ENCODE measurements at places on chromosomes 13 and 19. TPM values are rescaled to one million over a fixed set of nuclear protein-coding genes. Genes with fewer than 3 reads are reported as not detected.

DNA sequence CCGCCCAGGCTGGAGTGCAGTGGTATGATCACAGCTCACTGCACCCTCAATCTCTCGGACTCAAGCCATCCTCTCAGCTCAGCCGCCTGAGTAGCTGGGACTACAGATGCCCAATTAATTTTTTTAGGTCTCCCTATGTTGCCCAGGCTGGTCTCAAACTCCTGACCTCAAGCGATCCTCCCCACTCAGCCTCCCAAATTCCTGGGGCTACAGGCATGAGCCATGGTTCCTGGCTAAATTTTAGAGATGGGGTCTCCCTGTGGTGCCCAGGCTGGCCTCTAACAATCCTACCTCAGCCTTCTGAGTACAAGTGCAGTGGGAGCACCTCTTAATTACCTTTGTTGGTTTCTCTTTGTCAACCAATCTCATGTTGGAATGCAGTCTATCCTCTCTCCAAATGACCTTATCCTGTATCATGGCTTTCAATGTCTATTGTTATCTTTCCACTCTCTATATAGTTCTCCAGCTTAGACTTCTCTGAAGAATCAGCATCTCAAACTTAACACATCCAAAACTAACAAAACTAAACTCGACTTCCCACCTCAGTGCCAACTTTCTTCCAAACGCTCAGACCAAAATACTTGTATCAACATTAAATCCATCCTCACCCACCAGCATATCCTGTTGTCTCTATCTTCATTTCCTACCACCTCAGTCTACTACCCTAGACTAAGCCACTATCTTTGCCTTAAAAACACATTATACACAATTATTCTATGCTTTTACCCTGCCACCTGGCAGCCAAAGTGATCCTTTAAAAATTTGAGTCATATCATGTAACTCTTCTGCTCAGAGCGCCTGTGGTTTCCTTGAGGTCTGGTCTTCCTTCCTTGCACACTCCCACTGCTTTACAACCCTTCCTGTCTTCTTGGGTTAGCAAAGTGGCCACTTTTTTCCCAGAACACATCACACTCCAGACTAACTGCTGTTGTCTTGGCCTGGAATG, 6.7 kb downstream of the TPT1 start:
- peak; percentile 18 for DNase-seq

- peak; percentile 40 for DNase-seq
Observed at GRCh38 chr19:28633319-28634018, 579.5 kb downstream of the UQCRFS1 start.

Gene RUBCNL
- total RNA-seq, result 1.9 TPM

DNA sequence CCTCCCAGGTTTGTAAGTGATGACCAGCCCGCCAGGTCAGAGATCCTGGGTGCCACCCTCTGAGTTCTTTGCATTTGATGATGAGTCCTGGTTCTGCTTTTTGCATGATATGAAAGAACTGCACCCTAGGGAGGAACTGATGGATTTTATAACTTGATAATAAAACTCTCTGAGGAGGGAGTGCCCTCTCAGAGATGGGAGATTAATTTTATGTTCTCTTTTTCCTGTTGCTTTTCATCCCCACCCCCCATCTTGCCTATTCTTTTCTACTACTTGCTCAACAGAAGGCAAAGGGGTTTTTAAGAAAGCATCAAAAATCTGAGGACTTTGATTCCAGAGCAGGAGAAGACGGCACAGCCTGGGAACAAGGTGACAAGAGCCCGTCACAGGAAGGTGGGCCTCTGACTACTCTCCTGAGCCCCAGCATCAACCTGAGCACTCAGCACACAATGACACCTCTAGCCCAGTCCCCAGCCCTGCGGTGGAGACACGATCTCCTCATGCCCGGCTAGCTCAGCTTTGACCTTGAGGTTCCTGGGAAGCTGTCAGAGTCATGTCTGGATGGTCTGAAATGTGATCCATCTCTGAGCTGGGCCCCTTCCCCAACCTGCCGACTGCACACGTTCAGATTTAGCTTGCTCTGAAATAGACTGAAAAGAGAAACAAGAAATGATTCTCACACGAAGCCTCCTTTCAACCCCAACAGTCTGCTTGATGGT, 69.1 kb downstream of the SIAH3 start:
- no peak for DNase-seq

- no peak for DNase-seq
Observed at GRCh38 chr13:109400624-109401257, 385.6 kb downstream of the IRS2 start.

DNA sequence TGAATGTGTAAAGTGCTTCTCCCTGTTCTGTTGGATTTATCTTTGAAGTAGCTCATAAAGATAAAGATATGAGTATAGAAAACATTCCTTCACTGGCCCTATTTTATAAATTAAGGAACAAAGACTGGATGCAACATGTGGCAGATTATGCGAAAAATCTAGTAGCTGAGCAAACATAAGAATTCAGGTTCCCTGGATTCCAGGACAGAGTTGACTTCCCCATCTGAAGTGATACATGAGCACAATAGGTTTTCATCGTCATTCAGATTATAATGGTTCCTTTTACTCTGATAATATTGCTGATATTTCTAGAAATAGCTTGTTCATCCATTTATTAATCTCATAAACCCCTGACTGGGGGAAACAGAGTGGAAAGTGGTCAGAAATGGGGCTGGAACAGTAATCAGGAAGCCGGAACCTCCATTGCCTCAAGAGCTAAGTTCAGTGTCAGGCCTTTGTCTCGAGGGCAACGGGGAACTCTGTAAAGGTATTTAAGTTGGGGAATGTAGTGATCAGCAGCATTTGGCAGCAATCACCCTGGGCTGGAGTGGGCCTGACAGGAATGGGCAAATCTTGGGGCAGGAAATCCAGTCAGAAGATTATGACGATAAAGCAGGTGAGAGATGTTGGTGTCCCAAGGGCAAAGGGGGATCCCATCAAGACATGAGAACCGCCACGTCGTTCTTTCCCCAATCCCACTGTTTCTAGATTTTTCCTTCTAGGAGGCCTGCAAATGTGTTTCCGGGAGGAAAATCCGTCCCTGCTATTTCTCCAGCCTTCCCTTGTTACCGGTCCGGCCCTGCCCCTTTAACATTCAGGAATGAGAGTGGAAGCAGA, 232.5 kb upstream of the SERP2 start:
- no peak for DNase-seq

DNA sequence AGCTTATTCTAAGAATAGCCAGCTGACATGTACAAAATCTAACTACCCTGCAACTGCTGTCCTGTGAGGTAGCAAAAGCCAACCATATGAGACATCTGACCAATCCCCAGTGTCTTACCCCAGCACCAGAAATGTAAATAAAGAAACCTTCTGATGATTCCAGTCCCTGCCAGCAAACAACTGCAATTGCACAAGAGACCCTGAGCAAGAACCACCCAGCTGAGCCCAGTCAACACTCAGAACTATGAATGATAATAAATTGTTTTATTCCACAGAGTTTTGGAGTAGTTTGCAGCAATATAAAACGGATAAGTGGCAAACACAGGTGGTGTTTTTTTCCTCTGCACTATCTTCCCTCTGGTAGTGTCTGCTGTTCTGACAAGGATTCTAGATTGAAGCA, 94.9 kb downstream of the ERCC5 start:
- no peak for DNase-seq

- DNase-seq, result no peak
Observed at GRCh38 chr19:35975608-35976214, 19.3 kb upstream of the SDHAF1 start.

Gene OR1I1
- total RNA-seq, result not detected

GRCh38 chr13:74979703-74980102, 502.3 kb downstream of the TBC1D4 start:
- DNase-seq, result no peak

DNA sequence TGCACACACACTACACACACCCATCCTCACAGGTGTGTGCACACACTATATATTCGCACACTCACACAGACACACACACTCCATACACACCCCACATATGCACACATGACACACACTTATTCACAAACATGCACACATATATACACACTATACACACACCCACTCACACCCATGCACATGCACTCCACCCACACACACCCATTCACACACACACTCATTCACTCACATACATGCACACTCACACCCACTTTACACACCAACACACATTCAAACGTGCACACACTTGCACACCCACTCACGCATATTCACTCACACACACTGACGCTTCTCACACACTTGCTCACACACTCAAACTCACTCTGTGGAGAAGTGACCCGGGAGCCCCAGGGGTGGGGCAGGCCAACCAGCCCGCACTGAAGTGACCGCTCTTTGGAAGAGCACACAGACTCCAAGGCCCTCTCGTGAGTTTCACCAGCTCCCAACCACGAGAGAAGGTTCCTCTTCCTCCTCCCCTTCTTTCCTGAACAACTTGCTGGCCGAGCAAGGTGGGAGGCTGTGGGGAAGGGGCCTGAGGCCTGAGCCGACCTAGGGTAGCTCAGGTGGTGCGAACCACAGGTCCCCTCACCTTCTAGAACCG, 86.1 kb upstream of the TM9SF2 start:
- DNase-seq, result no peak

DNA sequence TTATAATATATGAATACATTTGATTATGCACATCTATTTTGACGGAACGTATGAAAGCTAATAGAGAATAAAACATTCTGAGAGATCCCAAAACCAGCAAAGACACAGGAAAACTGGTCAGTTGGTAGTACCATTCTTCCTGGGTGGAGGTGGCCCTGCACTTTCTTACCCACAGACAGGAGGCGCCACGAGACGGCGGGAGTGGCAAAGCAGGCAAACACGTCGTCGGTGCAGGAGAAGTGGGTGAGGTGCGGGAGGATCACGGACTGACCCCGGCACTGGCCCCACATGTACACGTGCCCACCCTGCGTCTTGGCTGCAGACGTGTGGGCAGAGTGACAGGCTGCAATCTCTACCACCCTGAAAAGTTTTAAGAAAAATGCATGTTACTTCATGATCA, 36.1 kb downstream of the RCBTB1 start:
- DNase-seq, result no peak

- DNase-seq, result no peak
Observed at GRCh38 chr19:12787458-12787857, 3.8 kb upstream of the JUNB start.

DNA sequence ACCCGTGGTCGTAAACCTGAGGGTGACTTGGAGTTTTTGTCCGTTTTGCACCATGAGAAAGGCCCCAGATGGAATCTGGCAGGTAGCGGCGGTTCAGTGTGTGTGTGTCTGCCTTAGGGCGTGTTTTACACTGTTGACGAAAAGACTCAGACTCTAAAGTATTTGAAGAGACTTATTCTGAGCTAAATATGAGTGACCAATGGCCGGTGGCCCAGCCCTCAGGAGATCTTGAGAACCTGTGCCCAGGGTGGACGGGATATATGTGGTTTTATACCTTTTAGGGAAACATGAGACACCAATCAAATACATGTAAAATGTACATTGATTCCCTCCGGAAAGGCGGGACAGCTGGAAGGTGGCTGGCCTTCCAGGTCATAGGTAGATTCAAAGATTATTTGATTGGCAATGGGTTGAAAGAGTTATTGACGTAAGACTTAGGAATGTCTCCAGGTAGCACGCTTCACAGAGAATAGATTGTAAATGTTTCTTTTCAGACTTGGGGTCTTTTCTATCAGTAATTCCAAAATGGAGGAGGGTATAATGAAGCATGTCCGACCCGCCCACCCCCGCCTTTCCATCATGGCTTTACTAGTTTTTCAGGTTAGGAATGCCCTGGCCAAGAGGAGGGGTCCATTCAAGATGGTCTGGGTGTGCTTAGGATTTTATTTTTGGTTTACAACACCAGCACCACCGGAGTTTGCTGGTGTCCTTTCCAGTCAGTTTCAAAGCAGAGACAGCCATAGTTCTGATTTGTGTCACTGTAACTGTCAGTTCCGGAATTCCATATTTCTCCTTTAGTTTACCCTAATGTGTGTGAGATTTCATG, 1.0 kb upstream of the ZNF529 start:
- no peak for DNase-seq

Gene TMC4
- not detected for total RNA-seq

- peak; percentile 45 for DNase-seq
Observed at GRCh38 chr19:34838753-34839431, 65.9 kb upstream of the ZNF599 start.

DNA sequence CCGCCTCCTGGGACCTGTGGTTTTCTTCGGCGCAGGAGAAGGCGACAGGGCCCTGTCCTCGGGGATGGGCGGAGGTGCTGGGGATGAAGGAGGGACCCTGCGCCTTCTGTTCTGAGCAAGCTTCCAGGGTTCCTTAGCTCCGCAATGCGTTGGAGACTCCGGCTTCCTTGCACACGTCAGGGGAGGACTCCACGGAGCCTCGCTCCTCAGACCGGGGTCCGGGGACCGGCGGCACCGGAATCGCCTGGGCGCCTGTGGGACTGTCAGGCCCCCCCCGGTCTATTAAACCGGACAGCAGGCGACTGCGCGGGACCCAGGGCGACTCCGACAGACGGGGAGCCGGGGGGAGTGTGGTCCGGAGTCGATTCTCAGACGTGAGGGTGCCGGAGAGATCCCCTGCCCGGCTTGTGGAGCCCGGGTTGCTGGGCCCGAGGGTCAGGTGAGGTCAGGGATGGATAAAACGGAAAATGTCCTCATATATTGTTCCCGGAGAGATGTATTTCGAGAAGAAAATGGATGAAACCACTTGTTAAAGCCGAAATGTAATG, 227.4 kb downstream of the TEX29 start:
- DNase-seq, result no peak

DNA sequence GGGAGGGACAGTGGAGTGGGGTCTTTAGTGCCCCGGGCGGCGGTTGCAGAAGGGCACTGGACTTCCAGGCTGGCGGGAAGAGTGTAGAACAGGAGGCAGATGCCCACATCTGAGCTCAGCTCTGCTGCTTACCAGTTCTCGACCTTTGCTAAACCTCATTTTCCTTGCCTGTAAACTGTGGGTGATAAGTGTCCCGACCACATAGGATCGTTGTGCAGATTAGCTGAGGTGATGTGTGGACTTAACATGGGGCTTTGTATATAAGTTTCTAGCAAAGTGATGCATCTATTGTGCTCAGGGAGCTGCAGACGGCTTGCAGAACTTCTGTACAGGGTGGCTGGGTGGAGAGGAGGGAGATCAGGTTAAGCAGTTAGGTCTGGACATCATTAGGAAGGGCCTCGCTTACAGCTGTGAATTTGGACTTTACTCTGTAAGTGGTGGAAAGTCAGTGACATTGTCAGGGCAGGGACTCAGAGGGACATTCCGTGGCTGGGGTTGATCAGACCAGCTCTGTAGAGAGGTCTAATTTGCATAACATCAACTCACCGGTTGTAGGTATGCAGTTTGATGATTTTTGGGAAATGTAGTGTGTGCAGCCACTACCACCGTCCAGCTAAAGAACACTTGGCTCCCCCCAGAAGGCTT, 70.0 kb downstream of the SPATA13 start:
- no peak for DNase-seq

DNA sequence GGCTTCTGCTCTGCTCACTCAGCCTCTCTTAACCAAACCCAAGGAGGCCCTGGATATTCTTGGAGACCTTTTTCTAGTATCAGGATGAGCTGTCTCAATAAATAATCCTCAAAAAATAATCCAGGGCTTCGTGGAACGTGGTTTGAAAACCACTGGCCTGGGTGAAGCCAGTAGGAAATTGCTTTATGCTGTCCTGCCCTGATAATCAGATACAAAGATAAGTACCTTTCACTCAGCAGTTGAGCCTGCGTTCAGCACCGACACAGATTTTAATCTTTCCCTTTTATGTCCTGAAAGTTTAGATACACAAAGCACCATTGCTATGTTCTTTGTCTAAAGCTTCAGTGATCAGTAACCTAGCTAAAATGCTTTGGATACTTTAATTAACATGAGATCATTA, 460.0 kb downstream of the RFC3 start:
- no peak for DNase-seq

Gene OR7C1
- not detected for total RNA-seq

Gene LHB
- not detected for total RNA-seq
